Stomach (tissue), 19 donors: ENCODE measurements at places on chromosomes 16 and 17. TPM values are rescaled to one million over a fixed set of nuclear protein-coding genes. Genes with fewer than 3 reads are reported as not detected.

The CDYL2 gene
- 1.7 TPM for polyA plus RNA-seq

The KRTAP4-4 gene
- not detected for polyA plus RNA-seq

The ITGAL gene
- polyA plus RNA-seq, result 1.2 TPM

The PFN1 gene
- 610 TPM for polyA plus RNA-seq

The ASGR1 gene
- 6.0 TPM for polyA plus RNA-seq

The PLXDC1 gene
- polyA plus RNA-seq, result 2.1 TPM

DNA sequence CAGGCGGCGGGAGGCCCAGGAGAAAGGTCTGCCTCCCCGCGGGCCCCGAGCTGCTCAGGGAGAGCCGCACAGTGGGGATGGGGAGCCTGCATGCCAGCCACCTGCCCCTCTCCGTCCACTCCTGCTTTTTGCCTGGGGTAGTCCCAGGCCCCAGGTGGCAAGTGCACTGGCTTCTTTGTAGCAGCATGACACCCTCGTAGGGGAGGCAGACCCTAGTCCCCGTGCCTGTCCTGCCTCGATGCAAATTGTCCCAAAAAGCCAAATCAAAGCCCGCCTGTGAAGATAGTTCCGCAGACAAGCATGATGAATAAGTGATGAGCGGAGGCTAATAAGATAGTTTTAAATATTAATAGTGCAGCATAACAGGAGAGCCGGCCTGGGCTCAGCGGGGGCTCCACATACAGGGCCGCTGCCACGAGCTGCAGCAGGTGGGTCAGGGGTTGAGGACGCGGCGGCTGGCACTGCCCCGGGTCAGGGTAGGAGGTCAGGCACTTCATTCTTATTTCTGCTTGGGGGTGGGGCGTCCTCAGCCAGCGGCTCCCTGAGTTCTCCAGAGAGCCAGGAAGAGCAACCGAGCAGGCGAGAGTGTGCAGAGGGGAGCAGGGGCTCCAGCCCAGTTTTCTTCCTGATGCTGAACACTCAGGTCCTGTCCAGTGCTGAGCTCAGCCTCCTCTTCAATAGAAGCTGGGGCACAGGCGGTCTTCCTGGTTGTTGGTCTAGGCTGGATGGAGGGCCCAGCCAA, 26.8 kb downstream of the GINS2 start:
- no peak for DNase-seq
- no peak overlapping the region for H3K27ac ChIP-seq
- no peaks in the 10 kb centered on the region for H3K4me1 ChIP-seq
- H3K36me3 ChIP-seq, result peaks cover 96% of the 10 kb centered on the region
- H3K27me3 ChIP-seq, result no peaks in the 10 kb centered on the region
- H3K4me3 ChIP-seq, result no peak overlapping the region

DNA sequence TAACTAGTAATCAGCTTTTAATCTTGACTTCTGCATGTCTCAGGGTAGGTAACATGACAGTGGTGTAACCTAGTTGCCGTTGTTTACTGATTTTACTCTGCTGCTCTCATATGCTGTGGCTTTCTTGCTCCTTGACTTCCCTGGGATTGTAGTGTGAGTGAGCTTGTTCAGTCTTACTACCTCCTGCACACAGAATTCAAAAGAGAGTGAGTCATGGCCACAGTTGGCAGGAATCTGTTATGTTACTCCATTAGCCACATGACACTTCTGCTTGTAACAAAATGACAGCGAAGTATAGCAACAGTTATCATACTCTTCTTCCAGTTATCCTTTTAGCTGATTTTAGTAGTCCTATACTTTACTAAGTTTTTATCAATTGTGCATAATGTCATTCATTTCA, 18.8 kb downstream of the TNRC6A start:
- H3K4me3 ChIP-seq, result no peak overlapping the region
- peak; percentile 22 for DNase-seq
- peak overlapping the region; percentile 12 for H3K27ac ChIP-seq
- H3K36me3 ChIP-seq, result no peaks in the 10 kb centered on the region

- H3K36me3 ChIP-seq, result no peaks in the 10 kb centered on the region
- H3K27me3 ChIP-seq, result no peaks in the 10 kb centered on the region
- peaks cover 10% of the 10 kb centered on the region for H3K4me1 ChIP-seq
- H3K4me3 ChIP-seq, result no peak overlapping the region
Observed at GRCh38 chr16:56354016-56354415, 71.3 kb downstream of the AMFR start.

DNA sequence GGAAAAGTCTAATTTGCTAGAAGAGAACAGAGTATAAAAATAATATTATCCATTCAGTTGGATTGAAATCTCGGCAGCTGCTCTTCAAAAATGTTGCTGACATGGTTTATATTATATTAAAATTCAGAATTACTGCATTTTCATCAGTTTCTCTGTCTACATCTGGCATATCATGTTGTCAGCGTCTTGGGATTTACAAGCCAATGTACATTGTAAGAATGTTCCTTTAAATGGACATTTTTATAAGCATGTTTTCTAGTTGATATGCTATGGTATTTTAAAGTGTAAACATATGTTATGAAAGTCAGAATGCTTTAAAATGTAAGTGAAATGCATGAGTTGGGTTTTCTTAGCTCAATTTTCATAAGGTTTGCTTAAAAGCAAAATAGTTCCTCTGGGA, 528.1 kb upstream of the CDH8 start:
- no peak overlapping the region for H3K27ac ChIP-seq
- H3K4me1 ChIP-seq, result no peaks in the 10 kb centered on the region
- H3K27me3 ChIP-seq, result no peaks in the 10 kb centered on the region
- no peaks in the 10 kb centered on the region for H3K36me3 ChIP-seq
- no peak overlapping the region for H3K4me3 ChIP-seq

DNA sequence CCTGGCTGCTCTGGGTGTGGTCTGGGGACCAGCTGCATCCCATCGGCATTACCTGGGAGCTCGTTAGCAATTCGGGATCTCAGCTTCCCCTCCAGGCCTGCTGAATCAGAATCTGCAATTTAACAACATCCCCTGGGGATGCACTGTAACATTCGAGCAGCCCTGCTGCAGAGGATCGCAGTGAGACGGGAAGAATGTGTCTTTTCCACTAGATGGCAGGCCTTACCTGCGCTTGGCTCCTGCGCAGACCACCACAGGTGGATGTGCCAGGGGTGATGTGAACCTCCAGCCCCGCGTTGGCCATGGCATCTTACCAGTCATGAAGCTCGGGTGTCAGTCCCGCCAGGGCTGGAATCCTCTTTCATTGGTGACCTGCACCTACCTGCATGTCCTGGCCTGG, 209.9 kb downstream of the PRKCB start:
- DNase-seq, result no peak
- no peak overlapping the region for H3K4me3 ChIP-seq
- H3K36me3 ChIP-seq, result no peaks in the 10 kb centered on the region
- no peaks in the 10 kb centered on the region for H3K4me1 ChIP-seq
- no peaks in the 10 kb centered on the region for H3K27me3 ChIP-seq
- no peak overlapping the region for H3K27ac ChIP-seq

GRCh38 chr17:68020409-68020756, 15.2 kb upstream of the KPNA2 start:
- peak overlapping the region; percentile 57 for H3K4me3 ChIP-seq
- no peak for DNase-seq
- no peaks in the 10 kb centered on the region for H3K4me1 ChIP-seq
- no peaks in the 10 kb centered on the region for H3K27me3 ChIP-seq
- no peaks in the 10 kb centered on the region for H3K36me3 ChIP-seq

DNA sequence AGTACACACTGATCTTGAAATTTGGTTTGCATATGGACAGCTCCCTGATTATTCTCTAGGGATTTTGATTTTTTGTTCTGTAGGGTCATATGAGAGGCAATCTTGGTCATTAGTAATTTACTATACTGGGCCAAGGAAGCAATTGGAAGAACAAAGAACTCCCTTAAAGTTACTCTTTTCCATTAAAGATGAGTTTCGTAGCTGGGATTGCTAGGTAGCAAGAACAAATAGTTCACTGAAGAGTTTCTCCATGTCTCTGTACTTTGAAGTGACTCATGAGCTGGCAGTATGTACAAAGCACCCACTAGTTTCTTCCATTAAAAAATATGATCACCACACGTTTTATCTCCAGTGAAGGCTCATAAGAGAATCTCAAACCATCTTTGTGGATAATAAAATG, 6.2 kb upstream of the BCAS3 start:
- H3K36me3 ChIP-seq, result no peaks in the 10 kb centered on the region
- H3K4me1 ChIP-seq, result peaks cover 1% of the 10 kb centered on the region

GRCh38 chr17:50278526-50279180, 4.4 kb downstream of the TMEM92 start:
- no peaks in the 10 kb centered on the region for H3K36me3 ChIP-seq
- no peak overlapping the region for H3K27ac ChIP-seq

GRCh38 chr16:75402821-75403475, 30.4 kb downstream of the CFDP1 start:
- no peaks in the 10 kb centered on the region for H3K4me1 ChIP-seq
- no peaks in the 10 kb centered on the region for H3K27me3 ChIP-seq
- peaks cover 30% of the 10 kb centered on the region for H3K36me3 ChIP-seq
- H3K27ac ChIP-seq, result peak overlapping the region; percentile 19
